Upper lobe of left lung (tissue), 6 donors: ENCODE measurements at places on chromosomes 4 and X. TPM values are rescaled to one million over a fixed set of nuclear protein-coding genes. Genes with fewer than 3 reads are reported as not detected.

DNA sequence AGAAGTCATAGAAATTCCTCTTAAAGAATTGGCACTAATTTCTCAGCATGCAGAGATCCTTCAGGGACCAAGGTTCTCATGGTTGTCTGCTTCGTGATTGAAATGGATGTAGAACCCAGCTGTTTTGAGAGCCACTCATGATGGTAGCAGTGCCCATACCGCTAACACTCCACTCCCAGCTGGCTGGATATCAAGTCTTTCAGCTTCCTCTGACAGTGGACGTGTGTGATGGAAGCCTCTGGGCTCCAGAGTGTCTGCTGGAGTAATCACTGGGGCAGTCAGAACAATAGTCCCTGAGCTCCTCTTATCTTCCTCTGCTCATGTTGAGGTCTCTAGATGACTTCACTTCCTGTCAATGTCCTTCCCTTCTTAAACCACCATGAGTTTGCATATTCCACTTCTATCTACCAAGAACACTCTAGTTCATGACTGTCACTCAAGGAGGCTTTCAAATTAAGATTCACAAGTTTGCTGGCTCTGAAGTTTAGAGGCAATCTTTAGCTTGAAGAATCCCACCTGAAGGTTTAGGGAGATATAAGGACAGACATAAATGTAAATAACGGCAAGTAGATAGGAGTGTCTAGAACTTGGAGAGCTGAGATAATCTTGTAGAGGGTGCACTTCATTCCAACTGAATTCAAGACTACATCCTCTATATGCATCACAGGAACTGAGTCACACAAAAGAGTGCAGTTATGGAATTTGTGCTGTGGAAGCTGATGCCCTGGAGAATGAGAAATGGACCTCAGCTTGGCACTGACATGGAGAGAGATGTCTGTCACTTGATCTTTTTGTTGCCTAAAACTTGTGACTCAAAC, 64.5 kb upstream of the WDR1 start:
- no peak for DNase-seq

GRCh38 chr4:83282049-83282535, 2.5 kb downstream of the COQ2 start:
- no peak for DNase-seq

DNA sequence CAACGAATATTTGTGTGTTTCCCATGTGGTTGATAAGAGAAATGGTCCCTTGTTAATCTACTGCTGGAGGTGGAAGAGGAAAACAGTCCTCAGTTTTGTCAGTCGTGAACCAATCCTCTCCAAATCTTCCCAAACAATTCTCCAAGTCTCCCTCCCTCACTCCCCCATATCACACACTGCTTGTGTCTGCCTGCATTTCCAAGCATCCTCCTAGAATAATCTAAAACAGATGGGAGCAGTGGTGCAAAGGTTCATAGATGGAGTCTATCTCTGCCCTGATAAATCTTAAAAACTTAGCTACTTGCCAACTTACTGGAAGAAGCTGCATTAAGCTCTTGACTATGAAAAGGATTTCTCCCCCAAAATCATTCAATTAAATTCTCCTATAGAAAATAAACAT, 43.7 kb upstream of the SH3KBP1 start:
- DNase-seq, result no peak

GRCh38 chrX:50980251-50980650, 69.7 kb downstream of the BMP15 start:
- DNase-seq, result no peak

DNA sequence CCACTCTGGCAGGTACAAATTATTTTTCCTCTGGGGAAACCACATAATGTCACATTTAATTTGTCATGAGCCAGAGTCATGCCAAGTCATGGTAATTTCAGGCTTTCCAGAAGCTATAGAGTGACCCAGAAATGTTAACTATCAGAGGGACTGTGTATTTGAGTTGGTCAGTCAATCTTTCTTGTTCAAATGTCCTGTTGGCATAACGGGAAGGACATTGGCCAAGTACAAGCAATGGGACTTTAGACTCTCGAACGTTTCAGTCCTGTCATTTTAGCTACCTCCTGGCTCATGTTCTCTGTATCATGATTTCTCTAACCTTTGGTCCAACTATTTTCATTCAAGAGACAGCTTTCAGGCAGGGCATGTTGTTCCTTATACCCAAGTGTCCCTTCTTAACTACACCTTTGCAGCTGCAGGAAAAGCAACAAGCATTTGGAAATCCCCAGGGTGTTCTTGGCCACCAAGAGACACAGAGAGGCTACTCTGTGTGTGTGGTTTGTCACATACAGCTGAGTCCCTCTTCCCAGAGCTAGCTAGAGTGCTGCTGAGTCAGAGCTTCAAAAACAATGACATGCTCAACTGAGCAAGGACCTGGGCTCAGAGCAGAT, 142.6 kb downstream of the EGF start:
- no peak for DNase-seq

DNA sequence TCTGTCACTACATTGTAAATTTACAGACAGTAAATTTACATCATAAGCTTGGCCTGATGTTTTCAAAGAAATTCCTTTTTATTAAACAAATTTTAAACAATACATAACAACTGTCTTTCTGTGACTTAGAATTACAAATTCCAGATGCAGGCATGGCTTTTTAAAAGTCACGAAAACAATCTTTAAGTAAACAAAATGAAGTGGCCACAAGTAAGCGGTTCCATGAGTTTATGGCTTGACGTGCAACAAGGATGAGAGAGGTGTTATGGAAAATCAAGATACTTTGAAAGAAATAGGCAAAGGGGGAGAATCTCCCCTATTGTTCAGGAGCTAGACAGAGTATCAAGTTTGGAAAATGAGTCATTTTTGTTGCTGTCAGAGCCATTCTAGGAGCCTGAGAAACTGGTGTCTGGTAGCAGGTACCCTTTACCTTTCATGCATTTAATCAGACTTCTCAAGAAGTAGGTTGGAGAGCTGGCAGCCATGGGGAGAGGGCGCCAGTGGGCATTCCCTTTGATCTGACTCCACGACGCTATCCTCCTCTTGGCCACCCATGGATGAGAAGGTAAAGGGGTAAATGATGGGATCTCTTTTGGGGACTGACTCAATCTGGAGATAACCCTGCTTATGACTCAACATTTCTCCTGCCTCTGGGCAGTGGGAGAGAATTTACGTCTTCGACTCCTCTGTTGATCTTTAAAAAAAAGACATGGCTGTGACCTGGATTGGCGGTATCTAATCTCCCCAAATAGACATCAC, 217.2 kb downstream of the SPRY1 start:
- DNase-seq, result no peak

DNA sequence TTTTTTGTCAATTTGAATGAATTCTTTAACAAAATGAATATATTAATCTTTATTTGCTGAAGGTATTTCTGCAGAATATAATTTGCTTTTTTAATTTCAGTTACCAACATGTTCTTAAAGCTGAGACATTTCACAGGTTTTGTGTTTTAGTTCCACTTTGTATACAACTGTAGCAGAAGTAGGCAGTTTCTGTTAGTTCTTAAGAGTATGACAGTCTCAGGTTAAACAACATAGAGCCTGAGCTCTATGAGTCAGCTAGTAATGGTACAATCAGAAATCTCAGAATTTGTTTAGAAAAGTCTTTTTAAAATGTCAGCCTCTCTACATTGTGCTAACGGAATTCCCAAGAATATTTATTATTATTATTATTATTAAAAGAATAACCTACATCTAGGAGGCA, 50.4 kb downstream of the GSTCD start:
- no peak for DNase-seq

AKAP14 gene
- 3.0 TPM for total RNA-seq

GPR78 gene
- 0.07 TPM for total RNA-seq

CCSER1 gene
- total RNA-seq, result 6.7 TPM

PRPS2 gene
- total RNA-seq, result 18.1 TPM

SPANXN4 gene
- not detected for total RNA-seq
